ENCODE measurements at places on chromosomes 6 and 20.

DNA sequence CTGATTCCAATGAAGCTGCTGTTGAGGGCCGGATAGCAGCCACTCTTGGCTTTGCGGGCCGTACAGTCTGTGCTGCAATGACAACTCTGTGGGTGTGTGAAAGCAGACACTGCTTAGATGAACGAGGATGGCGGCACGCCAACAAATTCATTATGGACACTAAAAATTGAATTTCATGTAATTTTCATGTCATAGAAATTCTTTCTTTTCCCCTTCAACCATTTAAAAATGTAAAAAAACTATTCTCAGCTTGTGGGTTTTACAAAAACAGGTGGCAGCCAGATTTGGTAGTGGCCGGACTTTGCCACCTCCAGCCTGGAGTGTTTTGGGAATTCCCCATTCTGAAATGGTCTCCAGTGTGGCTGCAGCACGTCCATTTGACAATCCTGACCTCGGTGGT, 26.0 kb downstream of the MAS1 start:
- DNase-seq, result no peak

DNA sequence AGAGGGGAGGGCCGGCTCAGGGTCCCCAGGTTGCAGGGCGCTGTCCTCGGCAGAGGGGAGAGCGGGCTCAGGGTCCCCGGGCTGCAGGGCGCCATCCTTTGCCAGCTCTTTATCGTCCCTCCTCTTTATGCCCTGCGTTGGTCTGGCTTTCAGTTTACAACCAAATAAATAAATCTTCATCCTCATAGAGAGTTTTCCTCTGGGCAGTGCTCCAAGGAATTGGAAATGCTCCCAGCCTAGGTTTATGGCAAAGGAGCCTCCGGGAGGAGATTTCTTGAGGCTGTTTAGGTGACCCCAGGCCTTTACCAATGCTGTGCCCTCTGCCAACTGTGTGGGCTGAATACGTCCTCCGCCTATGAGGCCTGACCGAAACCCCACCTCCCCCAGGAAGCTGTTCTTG, 60.2 kb downstream of the CHMP4B start:
- no peak for DNase-seq

DNA sequence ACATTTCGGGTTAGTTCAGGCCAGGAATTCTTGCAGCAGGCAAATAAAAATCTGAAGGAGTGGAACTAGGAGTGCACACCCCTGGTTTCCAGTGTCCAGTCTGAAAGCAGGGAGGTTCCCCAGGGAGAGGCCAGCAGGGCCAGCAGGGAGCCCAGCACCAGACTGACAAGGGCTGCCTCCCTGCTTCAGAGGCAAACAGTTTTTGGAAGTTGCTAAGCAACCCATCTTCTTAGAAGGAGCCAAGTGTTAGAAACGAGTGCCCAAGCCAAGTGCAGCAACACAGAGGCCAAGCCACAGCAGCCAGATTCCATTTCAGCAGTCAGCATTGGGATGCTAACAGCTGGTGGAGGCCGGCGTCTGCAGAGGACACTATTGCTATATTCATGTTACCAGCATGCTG, 179.1 kb downstream of the SYNDIG1 start:
- no peak for DNase-seq

DNA sequence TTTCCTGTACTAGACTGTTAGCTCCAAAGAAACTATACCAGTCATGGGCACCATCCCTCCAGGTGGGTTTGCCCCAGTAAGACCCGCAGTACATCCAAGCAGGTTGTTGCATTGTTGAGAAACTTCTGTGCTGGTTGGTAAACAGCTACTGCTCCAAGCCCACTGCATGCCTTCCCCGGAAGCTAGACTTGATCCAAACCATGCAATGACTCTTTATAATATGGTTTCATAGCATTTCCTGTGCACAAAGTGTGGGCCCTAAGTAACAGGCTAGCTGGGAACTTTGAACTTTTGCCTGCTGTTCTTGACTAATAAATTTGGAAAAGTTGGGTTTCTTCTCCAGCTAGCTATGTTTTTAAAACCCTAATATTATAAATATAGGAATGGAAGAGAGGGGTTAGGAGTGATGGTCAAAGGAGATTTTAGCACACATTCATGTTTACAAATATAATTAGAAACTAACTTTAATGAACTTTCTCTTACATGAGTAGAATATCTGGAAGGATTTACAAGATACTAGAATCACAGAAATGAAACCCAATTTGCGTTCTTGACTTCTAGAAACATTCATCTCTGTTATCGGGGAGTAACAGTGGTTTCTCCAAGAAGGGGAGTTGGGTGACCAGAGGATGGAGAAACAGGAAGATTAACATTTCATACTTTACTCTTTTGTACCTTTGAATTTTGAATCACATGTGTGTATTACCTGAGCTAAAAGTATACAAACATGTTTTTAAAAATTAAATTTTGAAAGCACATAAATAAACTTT, 51.7 kb downstream of the GFOD1 start:
- DNase-seq, result no peak

Data from CD4-positive, alpha-beta T cell treated with Interleukin-10 for 1 hour (primary cell).